HT-29 (cell line): ENCODE measurements at places on chromosomes 1 and 21. TPM values are rescaled to one million over a fixed set of nuclear protein-coding genes. Genes with fewer than 3 reads are reported as not detected.

DNA sequence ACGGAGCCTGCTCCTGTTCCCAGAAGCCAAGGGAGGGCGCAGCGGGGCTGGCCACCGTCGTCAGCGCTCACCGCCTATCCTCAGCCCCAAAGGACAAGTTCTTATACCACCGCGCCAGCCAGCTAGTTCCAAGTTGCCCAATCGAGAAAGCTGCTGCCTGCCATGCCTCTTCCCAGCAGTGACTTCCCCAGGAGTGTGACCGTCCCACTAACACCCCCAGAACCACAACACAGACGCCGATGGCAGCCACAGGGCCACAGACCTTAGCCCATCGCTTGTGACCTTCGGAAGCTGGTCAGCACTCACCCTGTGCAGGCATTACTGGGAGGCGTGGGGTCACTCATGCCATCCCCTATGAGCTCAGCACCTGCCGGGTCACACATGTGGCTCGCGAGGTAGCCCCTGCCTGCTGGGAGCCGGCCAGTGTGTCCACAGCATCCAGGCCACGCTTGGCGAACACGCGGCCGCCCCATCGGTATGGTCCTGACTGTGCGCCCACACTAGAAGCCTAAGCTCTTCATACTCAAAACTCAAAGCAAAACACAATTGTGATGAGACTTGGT is 20.1 kb downstream of the NADK start:
- no peak for DNase-seq

- DNase-seq, result no peak
These were observed 22.2 kb downstream of the TUT4 start for GRCh38 chr1:52530563-52531144.

GRCh38 chr1:208179263-208179816 is 64.8 kb downstream of the PLXNA2 start:
- peak; percentile 47 for DNase-seq

DNA sequence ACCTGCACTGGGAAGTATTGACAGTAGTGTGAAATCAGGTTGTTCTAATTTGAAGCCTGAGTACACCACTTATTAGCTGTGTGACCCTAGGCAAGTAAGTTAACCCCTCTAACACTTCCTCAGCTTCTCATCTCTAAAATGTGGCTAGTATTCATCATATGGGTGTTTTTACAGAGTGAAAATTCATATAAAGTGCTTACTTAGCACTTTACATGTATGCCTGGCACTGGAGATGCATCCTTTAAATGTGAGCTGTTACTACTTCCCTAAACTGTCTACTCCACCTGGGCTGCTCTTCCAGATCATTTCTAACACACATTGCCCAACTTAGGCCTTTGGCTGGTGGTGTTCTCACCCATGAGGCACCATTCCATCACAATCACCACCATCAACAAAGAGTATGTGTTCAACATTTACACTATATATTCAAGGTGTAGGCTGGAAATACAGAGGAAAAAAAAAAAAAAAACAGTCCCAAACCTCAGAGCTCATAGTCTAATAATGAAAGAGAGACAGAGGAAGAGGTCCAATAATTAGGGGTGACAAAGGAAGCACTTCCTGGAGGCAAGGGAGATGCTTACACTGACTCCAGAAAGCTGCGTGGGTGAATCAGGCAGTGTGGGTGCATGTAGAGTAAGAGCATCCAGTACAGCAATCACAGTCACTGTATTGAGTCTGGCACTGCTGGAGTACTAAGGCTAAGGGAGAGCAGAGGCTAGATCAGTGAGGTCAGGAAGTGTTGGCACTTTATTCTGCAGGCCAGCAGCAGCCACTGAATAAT is 3.6 kb downstream of the STX6 start:
- DNase-seq, result no peak

DNA sequence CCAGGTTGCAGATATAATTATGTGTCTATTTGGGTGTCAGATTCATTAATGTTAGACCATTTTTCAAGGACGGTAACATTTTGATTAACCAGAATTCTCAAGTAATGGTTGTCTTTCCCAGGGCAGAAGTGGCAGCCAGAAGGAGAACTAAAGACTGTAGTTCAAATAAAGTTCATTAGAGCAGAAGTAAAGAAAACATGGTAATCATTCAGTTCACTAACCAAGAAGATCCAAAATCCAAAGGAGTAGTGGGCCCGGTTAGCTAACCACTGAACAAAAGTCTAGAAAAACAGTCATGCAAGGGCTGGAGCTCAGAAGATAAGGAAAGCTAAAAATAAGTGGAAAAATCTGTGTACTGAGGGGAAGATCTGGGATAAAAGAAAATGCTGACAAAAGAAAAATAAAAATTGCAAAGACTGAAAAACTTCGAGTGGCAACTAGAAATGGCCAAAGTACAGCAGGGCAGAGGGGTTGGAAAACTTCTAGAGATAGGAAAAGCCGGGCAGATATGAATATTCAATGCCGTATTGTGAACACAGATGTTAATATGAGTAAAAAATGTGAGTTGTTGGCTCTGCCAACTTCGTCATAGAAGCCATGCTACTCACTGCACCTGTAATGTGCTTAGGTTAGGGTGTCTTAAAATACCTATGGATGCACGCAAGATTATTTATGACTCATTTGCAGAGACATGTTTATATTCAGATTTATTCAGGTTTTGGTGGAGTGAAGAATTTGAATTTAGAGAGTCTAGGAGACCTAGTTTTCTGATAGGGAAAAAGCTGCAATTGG is 925.9 kb downstream of the LTN1 start:
- DNase-seq, result no peak

- no peak for DNase-seq
These were observed 30.3 kb downstream of the TMCO4 start for GRCh38 chr1:19769211-19769932.

- no peak for DNase-seq
These were observed 304.4 kb upstream of the LYPLAL1 start for GRCh38 chr1:218869276-218869675.

DNA sequence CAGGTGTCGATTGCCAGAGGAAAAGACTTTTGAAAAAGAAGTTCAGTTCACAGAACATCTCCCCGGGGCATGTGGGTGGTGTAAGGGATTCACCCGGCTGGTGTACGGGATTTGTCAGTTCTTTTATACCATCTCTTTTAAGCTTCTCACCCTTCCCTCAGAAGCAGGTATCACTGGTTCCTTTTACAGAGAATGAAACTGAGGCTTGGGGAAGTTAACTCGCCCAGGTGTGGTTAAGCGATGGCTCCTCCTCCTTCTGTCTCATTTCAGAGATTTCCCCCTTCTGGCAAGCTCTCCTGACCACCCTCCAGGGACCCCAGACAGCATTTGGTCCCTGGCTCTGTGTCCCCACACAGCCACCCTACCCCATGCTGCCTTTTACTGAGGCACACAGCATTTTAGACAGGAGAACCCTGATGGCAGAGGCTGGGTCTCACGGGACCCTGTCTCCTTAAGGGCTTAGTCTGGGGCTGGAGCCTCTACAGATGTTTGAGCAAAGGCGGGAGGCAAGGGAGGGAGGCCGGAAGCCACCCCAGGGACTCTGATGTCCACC is 2.8 kb upstream of the ECE1 start:
- no peak for DNase-seq

DNA sequence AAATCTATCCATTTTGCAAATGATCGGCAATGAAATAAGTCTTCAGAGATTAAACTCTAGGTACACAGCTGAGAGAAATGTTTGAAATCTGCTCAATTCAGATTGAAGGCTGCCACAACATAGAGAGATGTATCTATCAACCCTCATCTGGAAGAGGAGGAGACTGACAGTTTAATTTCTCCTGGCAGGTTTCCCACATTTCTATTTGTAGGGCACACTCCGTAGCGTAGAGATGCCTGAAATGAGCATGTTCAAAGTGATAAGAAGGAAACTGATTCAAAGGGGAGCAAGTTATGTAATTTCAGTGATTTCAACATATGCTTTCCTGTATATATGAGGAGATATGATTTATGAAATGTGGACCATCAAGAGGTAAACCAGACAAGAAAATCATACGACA is 44.1 kb downstream of the NIBAN1 start:
- peak; percentile 73 for DNase-seq

- no peak for DNase-seq
These were observed 8.2 kb downstream of the LSS start for GRCh38 chr21:46220275-46220810.

CCDC181 gene
- 0.56 TPM in 1 of 2 replicates, not detected in the other for total RNA-seq

DNA sequence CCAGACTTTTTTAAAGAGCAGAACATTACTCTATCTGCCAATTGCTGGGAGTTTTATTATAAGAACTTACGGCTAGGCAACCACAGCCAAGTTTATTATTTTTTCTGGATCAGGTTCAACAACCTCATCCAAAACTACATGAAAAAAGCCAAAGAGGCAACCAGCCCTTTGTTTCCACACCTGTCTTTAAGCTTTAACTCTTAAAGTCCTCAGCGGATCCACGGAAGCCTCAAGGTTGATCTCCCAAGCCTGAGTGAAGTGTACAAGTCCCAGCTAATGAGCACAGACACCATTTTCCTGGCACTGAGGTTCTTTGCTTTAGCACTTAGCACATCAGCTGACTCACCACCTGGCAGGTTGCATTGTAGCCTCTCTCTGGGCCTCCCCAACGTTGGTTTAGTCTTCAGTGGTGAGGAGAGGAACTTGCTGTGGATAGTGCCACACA is 143.1 kb downstream of the TGFBR3 start:
- no peak for DNase-seq

DNA sequence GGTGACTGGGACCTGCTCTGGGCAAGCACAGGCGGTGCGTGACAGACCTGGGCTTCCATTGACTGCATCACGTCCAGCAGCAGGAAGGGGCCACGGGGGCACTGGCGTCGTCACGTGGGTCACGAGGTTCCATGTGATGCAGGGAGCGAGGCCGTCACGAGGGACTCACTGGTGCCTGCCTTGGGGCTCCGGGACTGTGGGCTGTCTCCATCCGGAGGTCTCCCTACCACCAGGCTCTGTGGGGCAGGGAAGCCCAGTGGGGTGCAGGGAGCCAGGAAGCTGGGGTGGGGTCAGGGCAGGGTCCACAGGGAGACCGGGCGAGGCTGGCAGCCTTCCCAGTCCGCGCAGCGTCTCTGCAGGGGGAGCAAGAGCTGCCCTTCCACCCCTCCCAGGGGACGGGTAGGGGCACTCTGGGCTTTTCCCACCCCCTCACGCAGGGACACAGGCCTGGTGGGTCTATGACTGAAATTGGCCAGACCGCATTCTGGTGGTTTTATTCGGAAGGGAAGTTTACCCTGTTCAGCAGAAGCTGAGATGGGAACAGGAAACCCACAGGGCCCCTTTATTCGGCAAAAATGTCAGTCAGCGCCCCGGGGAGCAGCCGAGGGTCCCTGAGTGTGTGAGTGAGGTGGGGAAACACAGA is 416 bp upstream of the TNFRSF14 start:
- DNase-seq, result no peak

DNA sequence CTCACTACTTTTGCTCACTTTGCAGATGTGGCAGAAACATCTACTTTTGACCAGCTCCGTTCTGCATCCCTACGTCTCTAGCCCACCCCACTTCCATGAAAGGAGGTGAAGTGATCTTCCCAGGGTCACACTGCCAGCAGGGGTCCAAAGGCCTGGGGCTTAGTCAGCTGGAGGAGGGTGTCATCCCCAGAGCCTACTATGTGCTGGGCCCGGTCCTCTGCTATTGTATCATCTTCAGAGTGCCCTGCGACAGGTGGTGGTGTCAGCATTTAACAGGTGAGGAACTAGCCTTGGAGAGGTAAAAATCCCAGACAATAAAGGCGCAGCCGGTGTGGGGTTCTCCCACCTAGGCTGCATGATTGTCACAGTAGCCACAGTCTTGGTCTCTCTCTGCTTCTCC is 5.6 kb upstream of the BSND start:
- no peak for DNase-seq

CEP170 gene
- total RNA-seq, result 21.8 and 22.2 TPM in 2 replicates

LINGO4 gene
- total RNA-seq, result not detected in 2 replicates

DNA sequence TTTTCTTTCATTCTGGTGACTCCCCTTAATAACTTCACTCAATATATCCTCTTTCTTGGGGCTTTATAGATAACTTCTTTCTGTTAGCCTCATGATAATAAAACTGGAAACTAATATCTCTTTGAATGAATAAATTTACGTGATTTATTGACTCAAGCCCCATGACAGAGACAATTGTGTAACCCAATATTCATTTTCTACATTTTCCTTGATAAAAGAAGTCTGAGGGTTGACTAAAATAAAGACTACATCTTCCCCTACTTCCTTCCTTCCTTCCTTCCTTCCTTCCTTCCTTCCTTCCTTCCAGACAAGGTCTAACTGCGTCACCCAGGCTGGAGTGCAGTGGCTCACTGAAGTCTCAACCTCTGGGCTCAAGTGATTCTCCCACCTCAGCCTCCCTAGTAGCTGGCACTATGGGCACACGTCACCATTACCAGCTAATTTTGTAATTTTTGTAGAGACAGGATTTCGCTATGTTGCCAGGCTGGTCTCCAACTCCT is 85.1 kb downstream of the CYYR1 start:
- DNase-seq, result no peak

OVAAL gene
- not detected in 2 replicates for total RNA-seq
